ENCODE measurements at places on chromosomes 4 and X.
A peak's percentile ranks its signal among the peaks of the same experiment; 100 is the strongest.

GRCh38 chrX:13092455-13092941 lies 48.1 kb upstream of the FAM9C start:
- no peak for DNase-seq

DNA sequence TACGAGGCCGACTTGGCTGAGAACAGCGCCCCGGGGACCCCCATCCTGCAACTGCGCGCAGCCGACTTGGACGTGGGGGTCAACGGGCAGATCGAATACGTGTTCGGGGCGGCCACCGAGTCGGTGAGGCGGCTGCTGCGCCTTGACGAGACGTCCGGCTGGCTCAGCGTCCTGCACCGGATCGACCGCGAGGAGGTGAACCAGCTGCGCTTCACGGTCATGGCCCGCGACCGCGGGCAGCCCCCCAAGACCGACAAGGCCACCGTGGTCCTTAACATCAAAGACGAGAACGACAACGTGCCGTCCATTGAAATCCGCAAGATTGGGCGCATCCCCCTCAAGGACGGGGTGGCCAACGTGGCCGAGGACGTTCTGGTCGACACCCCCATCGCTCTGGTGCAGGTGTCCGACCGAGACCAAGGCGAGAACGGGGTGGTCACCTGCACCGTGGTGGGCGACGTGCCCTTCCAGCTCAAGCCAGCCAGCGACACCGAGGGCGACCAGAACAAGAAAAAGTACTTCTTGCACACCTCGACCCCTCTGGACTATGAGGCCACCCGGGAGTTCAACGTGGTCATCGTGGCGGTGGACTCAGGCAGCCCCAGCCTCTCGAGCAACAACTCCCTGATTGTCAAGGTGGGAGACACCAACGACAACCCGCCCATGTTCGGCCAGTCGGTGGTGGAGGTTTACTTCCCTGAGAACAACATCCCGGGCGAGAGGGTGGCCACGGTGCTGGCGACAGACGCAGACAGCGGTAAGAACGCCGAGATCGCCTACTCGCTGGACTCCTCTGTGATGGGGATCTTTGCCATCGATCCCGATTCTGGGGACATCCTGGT lies 2.4 kb downstream of the PCDH7 start:
- DNase-seq = no peak

GRCh38 chr4:20251796-20252655 lies at the start of gene SLIT2:
SLIT2 (plus strand) TSS chr4:20251905; CDS start chr4:20253816, 1,911 bp downstream.
- peak; percentile 66 for DNase-seq

DNA sequence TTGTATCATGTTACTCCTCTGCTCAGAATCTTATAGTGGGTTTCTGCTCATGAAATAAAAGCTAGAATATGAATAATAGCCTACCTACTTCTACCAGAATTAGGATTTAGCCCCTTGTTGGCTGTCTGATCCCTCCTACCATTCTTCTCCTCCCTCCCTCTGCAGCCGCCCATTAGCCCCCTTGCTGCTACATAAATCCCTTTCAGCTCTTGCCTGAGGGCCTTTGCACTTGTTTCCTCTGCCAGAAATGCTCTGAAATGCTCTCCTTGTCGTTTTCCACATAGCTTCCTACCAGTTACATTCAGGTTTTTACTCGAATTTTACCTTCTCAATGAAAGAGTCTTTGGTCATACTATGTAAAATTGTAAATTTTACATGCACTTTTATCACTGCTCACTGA lies 159.2 kb downstream of the ADGRL3 start:
- no peak for DNase-seq

GRCh38 chrX:56798866-56799758 lies 70.1 kb downstream of the NBDY start:
- no peak for DNase-seq

GRCh38 chr4:42281324-42282020 lies 115.8 kb upstream of the SHISA3 start:
- no peak for DNase-seq

DNA sequence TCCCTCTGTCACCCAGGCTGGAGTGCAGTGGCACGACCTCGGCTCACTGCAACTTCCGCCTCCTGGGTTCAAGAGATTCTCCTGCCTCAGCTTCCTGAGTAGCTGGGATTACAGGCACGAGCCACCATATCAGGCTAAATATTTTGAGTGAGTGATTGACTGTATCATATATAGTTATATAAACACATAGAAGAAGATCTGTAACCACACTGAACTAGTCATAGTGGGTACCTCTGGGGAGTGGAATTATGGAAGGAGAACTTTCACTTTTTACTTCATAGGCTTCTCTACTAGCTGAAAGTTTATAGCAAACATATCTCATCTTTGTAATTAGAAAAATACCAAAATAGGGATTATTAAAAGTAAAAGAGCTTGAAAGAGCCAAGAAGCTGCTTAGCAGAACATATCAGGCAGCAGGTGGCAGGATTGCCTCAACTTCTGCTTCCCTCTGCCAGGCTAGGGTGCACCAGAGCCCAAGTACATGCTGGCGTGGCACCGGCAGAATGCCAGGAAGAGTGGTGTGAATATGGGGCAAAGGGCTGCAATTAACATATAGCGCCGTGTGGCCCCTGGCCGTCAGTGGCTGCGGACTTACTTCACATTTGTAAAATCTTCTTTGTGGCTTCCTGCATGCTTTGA lies 39.5 kb upstream of the CD40LG start:
- DNase-seq = no peak

DNA sequence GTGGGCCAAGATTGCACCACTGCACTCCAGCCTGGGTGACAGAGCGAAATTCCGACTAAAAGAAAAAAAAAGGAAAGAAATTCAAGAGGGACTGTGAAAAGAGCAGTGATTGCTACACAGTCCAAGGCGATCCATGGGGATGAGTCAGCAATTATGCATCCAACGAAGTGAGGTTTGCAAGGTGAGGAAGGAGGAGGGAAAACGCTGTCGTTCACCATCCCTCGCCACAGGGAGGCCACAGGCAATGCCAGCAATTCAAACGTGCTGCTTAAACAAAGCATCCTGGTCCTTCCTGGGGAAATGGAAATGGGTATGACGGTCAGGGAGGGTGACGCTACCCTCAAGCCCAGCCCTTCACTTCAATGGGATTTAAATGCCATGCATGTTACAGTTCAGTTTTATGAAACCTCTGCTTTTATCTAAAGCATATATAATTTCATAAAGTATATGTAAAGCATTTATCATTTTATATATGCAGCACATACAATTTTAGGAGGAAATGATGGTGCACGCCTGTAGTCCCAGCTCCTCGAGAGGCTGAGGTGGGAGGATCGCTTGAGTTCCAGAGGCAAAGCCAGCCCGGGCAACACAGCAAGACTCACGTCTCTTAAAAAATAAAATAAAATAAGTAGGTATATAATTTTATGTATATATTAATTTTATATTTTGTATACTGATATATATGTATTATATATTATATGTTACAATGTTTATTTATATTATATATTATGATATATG lies 108.7 kb downstream of the DHRSX start:
- DNase-seq = peak; percentile 95

GRCh38 chr4:77697860-77698590 lies 92.4 kb downstream of the CXCL13 start:
- DNase-seq = no peak

DNA sequence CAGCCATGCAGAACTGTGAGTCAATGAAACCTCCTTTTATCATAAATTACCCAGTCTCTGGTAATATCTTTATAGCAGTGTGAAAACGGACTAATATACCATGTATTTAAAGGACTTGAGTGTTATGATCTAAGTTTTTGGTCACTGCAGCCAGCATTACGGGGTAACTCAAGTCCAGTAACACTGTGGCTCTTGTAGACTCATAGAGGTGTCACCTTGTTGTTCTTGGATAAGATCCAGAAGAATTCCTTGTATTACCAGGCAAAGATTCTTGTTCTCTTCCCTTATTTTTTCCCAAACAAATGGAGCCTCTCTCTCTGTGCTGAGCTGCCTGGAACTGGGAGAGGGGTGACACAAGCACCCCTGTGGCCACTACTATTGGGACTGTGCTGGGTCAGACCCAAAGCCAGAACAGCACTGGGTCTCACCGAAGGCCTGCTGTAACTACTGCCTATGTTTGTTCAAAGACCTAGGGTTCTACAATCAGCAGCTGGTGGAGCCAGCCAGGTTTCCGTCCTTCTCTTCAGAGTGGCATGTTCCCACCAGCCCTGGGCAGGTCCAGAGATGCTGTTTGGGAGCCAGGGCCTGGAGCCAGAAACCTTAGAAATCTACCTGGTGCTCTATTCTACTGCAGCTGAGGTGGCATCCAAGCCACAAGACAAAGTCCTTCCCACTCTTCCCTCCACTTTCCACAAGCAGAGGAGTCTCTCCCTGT lies 43.7 kb upstream of the MED14 start:
- no peak for DNase-seq

Measured in RWPE2 (cell line).